ENCODE measurements at places on chromosomes 4 and X.

GRCh38 chr4:6386091-6386490, 86.3 kb downstream of the PPP2R2C start:
- DNase-seq = no peak

DNA sequence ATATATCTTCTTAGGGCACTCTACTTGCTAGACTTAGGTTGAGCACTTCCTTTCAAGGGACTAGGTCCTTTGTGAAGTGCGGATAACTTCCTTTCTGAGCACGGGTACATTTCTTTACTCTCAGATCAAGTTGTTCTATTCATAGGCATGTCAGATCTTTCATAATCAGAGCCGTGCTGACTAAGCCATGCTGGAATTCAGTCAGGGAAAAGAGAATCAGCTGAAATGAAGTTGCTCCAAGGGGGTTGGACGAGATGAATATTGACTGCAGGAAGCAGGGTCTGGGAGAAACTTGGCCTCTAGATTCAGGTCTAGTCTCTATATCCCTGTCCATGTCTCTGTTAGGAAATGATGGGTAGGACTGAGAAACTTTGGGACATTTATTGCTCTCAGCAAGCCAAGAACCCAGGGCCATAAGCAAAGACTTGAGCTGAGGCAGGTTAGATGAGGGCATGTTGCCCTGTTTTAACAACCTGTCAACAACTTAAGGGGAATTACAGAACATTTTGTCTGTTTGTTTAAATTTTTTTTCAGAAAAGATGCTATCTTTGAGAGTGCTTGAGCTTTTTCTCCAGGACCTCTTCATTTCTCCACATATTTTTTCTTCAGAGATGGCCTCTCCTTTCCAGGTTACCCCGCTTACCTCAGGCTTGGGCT, 28.3 kb downstream of the AREG start:
- no peak for DNase-seq

DNA sequence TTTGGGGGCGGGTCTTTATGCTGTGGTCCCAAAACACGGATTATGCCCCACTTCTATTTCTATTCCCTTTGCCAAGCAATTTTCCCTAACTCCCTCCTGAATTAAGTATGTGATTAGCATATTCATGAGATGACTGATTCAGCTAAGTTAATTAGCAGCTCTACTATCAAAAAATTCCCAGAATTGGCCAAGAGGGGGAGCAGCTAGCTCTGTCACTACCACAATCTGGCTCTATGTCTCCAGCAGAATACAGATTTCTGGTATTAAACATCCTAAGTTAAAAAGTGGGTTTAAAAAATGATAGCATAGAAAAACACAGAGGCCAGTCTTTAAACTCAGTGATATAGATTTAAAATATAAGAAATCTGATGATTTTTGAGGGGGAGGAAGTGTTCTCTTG, 80.3 kb downstream of the GPC4 start:
- DNase-seq = peak; percentile 31

GRCh38 chr4:76639288-76639687, 204.3 kb downstream of the SHROOM3 start:
- DNase-seq = no peak

GRCh38 chr4:64588507-64588906, 179.3 kb upstream of the TECRL start:
- no peak for DNase-seq

DNA sequence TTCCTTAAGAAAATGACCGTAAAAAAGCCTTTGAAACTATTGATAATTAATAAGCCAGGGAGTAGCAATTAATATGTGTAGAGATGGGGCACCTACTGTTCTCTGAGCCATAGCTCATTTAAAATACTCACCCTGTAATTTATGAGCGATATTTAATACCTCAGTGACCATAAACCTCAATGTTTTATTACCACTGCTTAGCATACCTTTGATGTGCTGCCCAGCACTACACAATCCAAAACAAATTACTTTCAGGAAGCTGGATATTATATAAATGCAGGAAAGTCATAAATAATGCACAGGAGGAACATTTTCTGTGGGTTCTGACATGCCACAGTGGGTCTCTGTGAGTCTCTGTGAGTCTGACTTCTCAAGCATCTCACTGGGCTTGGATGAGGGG, 166.1 kb upstream of the RPL34 start:
- peak; percentile 83 for DNase-seq

- DNase-seq = no peak
Measured at GRCh38 chr4:38235354-38235753, 275.2 kb downstream of the PTTG2 start.

GRCh38 chr4:78032446-78032845, 24.7 kb upstream of the FRAS1 start:
- DNase-seq = peak; percentile 31

DNA sequence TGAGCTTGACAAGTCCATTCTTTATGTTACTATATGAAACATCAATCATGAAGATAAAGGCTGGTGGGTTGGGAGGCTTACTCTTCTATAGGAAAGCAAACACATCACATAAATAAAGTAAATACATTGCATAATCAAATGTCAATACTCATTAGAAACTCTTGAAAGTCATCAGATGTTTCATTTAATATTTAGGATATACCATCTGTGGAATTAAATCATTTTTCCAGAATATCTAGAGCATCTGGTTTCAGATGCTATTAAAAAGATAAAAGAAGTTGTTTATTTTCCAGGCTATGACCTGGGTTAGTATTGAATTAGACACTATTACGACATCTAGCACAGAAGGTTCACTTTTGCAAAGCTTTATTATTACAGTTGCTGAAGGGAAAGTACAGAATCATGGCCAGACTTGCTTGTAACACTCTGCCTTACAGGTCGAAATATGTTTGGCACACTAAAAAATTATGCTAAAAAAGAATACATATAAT, 72.6 kb downstream of the METTL14 start:
- no peak for DNase-seq

DNA sequence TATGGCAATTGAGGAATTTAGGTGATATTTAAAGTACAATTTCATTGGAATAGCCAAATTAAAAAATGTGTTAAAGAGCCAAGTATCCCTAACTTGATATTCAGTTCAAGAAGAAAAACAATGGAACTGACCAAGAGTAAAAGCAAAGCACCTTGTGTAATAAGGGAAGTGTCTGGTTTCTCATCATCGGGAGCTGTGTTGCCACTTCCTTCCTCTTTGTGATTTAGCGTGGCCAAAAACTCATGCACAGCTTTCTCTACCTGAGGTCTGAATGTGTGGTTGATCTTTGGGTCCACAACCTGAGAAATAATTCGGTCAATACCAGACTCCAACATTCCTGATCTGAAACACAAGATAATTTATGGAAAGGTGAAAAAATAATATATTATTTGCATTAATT, 12.4 kb downstream of the BOD1L1 start:
- no peak for DNase-seq

GRCh38 chrX:17788439-17788838, 51.1 kb downstream of the SCML1 start:
- peak; percentile 9 for DNase-seq

GRCh38 chrX:37686369-37686995, 891 bp downstream of the XK start:
- peak; percentile 17 for DNase-seq

- DNase-seq = no peak
Measured at GRCh38 chr4:100929135-100929534, 411.3 kb upstream of the EMCN start.

GRCh38 chr4:73869130-73870055, at the start of gene CXCL1:
Gene CXCL1 (plus strand): TSS chr4:73869393. CDS start chr4:73869471, 78 bp downstream.
- peak; percentile 26 for DNase-seq

GRCh38 chr4:28227764-28228163, 1367.1 kb downstream of the STIM2 start:
- DNase-seq = no peak

GRCh38 chr4:99207069-99207743, 11.8 kb downstream of the ADH6 start:
- no peak for DNase-seq

GRCh38 chr4:140693562-140693961, 62.6 kb downstream of the TBC1D9 start:
- no peak for DNase-seq

GRCh38 chr4:48570646-48571220, 80.7 kb downstream of the ZAR1 start:
- no peak for DNase-seq

DNA sequence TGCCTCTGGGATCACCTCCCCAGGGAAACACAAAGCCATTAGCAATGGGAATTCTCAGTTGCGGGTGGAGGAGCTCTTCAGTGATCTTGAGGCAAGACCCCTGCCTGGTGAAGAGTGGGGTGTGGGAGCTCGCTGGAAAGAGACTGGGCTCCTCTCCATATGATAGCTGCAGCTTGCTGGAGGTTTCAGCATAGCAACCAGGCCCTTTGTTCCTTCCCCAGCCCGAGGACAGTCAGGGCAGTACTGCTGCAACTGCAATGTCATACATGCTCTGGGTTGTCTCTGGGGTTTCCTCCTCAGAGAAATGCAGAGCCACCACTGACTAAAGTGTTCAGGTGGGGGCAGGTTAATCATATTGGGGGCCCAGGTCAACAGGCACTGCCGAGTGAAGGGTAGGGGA, 81.3 kb downstream of the ARHGAP24 start:
- DNase-seq = no peak

DNA sequence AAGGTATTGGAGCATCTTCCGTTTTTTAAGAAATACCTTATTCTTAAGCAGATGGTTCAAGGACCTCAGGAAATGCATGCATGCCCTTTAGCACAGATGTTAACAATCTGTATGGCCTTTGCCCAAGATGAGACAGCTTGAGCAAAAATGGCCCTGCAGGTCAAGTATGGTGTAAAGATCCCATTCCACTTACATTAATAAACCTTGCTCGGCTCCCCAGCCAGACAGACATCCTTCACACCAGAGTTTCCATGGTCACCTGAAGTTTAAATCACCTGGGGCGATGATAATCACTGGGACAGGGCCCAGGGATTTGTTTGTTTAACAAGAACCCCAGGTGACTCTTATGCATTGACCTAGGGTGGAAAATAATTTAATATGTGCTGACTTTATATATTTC, 287.0 kb upstream of the NOCT start:
- no peak for DNase-seq

DNA sequence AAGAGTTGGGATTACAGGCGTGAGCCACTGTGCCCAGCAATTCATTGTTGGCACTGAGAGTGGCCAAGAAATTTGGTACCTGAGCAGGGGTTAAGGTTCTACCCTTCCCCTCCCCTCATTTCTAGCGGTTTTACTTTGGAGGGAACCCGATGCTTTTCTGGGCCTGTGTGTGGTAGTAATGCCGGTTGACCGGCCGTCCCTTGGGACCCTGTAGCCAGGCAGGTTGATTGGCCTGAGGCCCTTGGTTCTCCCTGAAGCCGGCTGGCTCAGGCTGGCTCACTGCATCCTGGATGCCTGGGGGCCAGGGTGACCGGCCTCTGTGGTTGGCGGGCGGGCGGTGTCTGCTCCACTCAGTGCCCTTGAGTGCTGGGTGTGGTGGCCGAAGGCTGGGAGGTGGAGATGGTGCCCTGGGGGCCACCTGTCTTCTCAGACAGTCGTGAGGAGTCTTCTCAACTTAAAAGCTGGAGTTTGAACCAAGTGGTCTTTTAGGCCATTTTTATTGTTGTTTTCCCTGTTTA, 45.6 kb downstream of the RGS12 start:
- DNase-seq = no peak

GRCh38 chr4:182486881-182487280, 243.7 kb downstream of the TENM3 start:
- DNase-seq = no peak

Measured in SW480 (cell line).